ENCODE measurements at places on chromosomes 3 and 15.

DNA sequence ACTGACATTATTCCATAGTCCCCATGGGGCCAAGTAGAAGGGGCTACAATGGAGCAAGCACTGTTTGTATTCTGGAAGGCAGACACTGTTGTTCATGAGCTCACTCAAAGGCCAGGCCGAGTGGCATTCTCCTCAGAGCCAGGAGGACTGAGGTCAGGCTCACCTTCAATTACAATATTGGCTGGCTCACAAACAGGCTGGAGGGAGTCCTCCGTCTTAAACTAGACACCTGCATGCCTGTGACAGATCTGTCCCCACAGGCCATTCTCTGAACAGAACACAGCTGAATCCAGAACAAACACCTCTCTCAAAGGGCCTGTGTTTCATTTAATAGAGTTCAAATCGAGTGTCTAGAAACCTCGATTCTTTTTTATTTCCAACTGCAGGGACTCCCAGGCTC, 347.4 kb upstream of the PPP2R3A start:
- DNase-seq, result no peak

DNA sequence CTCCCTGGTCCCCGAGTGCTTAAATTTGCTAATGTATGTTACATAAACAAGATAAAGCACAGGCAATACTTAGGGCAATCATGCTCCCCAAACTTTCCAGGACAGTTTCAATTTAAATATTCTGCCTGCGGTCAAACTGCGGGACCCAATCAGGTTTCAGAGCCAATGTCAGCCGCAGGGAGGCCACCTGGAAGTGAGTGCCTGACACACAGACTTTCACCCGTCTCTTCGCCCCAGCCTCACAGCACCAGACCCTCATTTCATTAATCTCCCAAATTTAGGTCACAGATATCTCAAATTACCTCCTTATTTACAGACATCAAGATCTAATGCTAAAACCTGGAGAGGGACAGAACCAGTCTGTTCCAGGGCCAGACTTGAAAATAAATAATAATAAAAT, 107.2 kb upstream of the ALDH1A3 start:
- no peak for DNase-seq

- no peak for DNase-seq
Measured at GRCh38 chr3:193114431-193115340, 126.3 kb upstream of the PLAAT1 start.

DNA sequence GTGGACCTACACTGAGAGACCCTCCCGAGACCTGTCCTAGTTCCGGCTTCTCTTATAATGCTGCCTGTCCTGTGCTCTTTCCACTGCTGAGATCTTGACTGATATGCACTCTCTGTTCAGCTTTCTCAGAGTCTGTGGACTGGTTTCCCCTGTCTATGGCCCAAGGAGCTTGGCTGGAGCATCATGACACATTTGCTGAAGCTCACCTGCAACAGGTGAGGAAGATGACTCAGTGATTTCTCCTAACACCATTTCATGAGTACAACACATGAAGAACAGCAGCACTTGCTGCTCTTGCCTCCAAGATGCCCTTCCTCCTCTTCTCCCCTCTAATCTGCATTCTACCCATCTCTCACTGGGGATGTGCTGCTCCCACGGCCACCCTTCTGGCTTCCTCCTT, 92.1 kb downstream of the DUT start:
- no peak for DNase-seq

GRCh38 chr3:122975163-122975923, 52.2 kb downstream of the SEMA5B start:
- peak; percentile 58 for DNase-seq

DNA sequence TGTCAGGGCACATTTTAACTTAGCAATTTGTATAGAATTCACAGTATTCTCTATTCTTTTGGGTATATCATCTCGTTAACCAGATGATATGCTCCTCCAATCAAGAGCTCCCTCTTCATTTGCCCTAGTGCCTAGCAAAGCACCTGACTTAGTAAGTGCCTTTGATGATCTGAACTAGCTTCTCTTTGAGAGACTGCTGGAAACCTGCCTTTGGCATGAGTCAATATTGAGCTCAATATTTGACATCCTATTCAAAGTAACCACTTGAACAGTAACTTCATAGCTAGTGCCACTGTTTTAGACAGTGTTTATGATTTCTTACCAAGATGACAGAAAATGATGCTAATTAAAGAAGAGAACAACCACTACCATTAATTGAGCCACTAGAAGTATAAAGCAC, 696.3 kb upstream of the UBE2E2 start:
- DNase-seq, result no peak

- DNase-seq, result no peak
Measured at GRCh38 chr3:110575702-110576101, 495.9 kb upstream of the NECTIN3 start.

Data from fibroblast of skin of scalp (primary cell).